ENCODE measurements at places on chromosomes 3 and 15.
A peak's percentile ranks its signal among the peaks of the same experiment; 100 is the strongest.

- peak; percentile 23 for DNase-seq
Observed at GRCh38 chr3:20056725-20057611, 16.7 kb downstream of the KAT2B start.

GRCh38 chr3:184524981-184525336 is 36.6 kb upstream of the EPHB3 start:
- DNase-seq: peak; percentile 22

DNA sequence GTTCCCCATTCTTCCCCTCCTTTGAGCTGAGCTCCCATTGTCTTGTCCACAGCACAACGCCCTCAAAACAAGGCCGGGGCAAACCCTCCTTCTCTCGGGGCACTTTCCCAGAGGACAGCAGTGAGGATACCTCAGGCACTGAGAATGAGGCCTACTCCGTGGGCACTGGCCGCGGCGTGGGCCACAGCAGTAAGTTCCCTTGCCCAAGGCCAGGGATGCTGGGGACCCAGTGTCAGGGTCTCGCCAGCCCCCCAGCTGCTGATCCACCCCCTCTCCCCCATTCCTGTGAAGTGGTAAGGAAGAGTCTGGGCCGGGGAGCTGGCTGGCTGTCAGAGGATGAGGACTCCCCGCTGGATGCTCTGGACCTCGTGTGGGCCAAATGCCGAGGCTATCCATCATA is 4.2 kb upstream of the OGG1 start:
- no peak for DNase-seq

DNA sequence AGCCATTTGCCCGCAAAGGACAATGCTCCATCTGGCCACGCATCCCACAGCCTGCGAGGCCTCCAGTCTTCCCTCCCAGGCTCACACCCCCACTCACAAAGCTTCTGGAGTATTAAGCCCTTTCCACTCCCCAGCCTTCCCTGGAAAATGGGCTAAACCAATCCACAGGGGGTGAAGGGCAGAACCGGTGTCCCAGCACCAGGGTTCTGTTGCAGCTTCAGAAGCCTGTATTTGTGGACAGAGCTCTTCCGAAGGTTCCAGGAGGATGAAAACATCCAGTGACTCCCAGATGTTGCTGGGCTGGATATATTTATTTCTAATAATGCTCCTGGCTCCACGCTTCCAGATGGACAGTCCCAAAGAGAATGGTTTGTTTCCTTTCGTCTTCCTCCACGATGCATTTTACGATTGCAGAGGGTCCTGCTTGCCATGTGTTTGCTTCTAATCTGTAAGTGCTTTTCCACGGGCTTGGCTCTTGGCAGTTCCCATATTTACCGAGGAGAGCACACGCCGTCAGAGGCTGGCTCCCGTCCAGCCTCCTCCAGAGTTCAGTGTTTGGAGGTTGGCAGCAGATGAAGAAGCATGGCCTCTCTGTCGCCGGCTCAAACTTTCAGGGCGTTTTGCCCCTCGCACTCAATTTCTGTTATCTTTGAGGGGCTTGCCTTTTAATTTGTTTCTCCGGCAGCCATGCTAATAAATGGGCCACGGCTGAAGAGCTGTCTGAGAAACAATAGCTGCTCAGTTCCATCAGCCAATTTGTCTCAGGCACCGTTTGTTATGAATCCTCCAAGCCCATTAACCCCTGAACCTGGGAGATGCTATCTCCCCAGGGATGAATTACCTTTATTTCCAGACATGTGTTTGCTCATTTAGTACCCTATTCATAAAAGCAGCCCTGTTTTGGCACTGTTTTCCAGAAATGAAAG is 367.9 kb upstream of the PROK2 start:
- DNase-seq: peak; percentile 92

- DNase-seq: peak; percentile 45
Observed at GRCh38 chr3:106183762-106184391, 315.1 kb upstream of the CBLB start.

- peak; percentile 11 for DNase-seq
Observed at GRCh38 chr3:77348244-77348855, 308.5 kb downstream of the ROBO2 start.

DNA sequence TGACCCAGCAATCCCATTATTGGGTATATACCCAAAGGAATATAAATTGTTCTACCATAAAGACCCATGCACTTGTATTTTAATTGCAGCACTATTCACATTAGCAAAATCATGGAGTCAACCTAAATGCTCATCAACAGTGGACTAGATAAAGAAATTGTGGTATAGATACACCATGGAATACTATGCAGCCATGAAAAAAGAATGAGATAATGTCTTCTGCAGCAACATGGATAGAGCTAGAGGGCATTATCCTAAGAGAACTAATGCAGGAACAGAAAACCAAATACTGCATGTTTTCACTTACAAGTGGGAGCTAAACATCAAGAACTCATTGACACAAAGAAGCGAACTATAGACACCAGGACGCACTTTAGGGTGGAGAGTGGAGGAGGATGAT is 466.7 kb downstream of the MECOM start:
- DNase-seq: no peak

- DNase-seq: no peak
Observed at GRCh38 chr3:15558581-15558980, 37.1 kb upstream of the COLQ start.

- DNase-seq: no peak
Observed at GRCh38 chr15:51448622-51449399, 107.4 kb downstream of the GLDN start.

- no peak for DNase-seq
Observed at GRCh38 chr3:146524961-146525360, 19.4 kb downstream of the PLSCR1 start.

GRCh38 chr3:52533623-52534280 is at the start of gene NT5DC2:
TSS of gene NT5DC2 (minus strand) at chr3:52533857. CDS start at chr3:52533737, 120 bp downstream.
- DNase-seq: peak; percentile 91

- DNase-seq: no peak
Observed at GRCh38 chr3:49896345-49896744, 7.3 kb downstream of the MST1R start.

- no peak for DNase-seq
Observed at GRCh38 chr3:60147249-60147950, 1097.6 kb upstream of the CFAP20DC start.

- peak; percentile 71 for DNase-seq
Observed at GRCh38 chr15:51077221-51078153, 17.2 kb downstream of the TNFAIP8L3 start.

DNA sequence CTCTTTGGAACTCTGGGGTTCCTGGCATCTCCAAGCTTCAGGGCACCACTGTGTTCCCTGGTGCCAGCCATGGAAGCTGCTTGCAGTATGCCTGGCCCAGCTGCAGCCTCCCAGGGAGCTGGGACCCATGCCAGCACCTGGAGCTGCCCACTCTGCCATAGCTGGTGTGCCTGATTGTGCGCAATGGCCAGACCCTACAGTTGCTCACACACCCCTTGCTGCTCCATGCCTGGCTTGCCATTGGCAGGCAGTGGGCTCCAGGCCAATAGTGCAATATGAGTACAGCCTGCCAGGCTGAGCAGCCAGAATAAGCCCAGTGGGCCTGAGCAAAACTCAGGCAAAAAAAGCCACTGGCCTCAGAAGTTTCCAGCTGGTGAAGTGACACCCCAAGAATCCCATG is 43.8 kb upstream of the LRRFIP2 start:
- DNase-seq: no peak

- peak; percentile 76 for DNase-seq
Observed at GRCh38 chr15:78810362-78811123, 721 bp downstream of the ADAMTS7 start.

DNA sequence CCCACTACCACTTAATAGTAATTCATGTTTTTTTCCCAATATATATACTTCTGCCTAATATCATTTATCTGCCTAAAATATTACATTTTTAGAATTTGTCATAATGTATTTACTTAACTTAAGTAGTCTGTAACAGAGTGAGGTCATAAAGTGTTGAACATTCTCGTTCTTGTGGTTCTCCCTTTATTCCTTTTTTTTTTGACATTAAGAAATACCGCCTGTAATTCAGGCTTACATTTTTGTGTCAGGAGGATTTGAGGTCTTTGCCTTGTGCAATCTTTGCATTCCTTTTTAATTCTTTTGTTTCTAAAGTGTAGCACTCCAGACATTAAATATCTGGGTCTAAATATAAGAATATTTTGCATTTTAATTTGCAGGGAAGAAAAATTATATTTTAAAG is 315.4 kb downstream of the PTPRG start:
- DNase-seq: no peak

DNA sequence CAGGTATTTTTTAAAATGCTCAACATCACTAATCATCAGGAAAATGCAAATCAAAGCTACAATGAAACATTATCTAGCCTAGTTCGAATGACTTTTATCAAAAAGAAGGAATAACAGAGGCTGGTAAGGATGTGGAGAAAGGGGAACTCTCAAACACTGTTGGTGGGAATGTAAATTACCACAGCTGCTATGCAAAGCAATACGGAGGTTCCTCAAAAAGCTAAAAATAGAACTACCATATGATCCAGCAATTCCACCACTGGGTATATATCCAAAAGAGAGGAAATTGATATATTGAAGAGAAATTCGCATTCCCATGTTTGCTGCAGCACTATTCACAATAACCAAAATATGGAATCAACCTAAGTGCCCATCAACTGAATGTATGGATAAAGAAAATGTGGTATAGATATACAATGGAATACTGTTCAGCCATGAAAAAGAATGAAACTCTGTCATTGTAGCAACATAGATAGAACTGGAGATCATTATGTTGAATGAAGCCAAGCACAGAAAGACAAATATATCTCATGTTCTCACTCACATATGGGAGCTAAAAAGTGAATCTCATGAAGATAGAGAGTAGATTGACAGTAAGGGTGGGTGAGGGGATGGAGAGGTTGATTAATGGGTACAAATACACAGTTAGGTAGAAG is 19.7 kb upstream of the CLN6 start:
- no peak for DNase-seq

DNA sequence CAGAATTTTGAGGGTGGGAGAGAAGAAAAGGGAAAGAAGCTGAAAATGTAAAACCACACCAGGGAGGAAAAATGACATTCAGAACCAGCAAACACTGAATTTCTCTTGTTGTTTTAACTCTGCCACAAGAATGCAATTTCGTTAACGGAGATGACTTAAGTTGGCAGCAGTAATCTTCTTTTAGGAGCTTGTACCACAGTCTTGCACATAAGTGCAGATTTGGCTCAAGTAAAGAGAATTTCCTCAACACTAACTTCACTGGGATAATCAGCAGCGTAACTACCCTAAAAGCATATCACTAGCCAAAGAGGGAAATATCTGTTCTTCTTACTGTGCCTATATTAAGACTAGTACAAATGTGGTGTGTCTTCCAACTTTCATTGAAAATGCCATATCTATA is 15.5 kb downstream of the GREM1 start:
- peak; percentile 61 for DNase-seq

GRCh38 chr3:170651260-170651845 is 65.5 kb upstream of the SLC7A14 start:
- no peak for DNase-seq

DNA sequence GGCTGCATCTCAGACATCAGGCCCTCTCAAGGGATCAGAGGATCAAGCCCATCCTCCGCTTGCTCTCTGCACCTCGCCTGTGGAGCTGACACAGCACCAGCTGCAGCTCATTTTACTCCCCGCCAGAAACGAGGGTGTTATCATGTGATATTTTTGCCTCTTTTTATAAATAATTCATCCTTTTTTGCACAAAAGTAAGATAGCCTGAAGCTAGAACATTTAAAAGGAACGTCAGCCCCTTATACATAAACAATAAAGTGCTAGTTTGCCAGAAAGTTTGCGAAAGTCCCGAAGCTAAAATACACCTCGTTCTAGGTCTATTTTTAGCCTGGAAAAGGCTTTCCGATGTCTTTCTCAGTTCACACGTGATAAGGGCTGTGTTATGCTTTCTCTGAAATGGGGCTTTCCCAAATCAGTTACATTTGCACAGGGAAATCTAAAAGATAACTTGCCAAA is 9.6 kb upstream of the FAM174B start:
- DNase-seq: no peak

DNA sequence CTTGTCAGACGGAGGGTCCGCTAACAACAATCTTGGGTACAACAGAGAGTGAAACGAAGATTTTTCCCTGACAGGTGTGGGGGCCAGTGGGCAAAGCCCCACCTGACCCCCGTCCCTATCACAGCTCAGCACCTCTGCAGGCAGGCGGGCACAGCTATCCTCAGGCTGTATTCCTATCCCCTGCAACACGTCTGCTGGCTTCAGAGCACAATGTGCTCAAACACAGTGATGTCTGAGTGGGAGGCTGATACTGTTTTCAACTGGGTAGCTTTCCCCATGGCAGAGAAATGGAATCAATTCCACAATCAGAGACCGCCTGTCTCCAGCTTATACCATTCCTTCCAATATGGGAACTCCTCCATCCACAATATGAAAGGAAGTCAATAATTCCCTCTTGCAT is 28.0 kb downstream of the TLE3 start:
- no peak for DNase-seq

- peak; percentile 63 for DNase-seq
Observed at GRCh38 chr15:62059816-62060112, 483 bp downstream of the VPS13C start.
